ENCODE measurements at places on chromosomes 5 and 9. TPM values are rescaled to one million over a fixed set of nuclear protein-coding genes. Genes with fewer than 3 reads are reported as not detected.

SLC27A6 gene
- total RNA-seq: not detected

SPRY4 gene
- 30.2 TPM for total RNA-seq

PCSK5 gene
- total RNA-seq: 4.2 TPM

JADE2 gene
- total RNA-seq: 31.4 TPM

FOXD4L5 gene
- total RNA-seq: not detected

GABRA6 gene
- not detected for total RNA-seq

PCDHGB1 gene
- total RNA-seq: 0.96 TPM

FBP2 gene
- not detected for total RNA-seq

PCDHB11 gene
- 0.65 TPM for total RNA-seq

FGF10 gene
- not detected for total RNA-seq

ANKRD34B gene
- total RNA-seq: not detected

All from vein endothelial cell (primary cell).